ENCODE measurements at places on chromosomes 5 and 9.

DNA sequence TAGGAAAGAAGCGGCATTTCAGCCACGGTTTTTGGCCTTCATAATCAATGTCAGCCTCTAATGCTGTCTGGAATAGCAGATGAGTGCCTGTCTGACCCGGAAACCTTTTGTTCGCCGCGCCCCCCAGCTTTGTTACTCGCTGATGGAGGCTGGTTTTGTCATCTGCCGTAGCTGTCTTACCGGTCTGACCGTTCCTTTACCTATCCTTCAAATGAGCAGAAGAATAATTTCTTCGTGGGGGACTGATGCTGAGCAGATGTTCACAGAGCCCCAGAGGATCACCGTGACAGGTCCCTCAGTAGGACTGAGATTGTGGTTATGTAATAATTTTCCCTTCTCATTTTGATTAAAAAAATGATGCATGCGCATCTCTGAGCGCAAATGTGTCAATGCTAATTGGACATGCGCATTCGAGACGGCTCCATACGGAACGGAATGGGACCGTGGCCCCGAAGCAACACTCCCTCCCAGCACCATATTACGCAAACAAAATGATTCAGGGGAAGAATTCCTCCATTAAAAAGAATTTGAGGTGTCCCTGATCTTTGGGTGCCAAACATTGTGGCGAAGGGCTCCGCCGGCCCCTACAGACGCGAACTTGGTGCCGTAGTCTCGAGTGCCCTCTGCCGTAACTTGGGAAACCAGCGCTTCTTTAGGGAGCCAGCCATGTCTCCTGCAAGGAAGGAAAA lies 27.6 kb downstream of the TLX3 start:
- DNase-seq, result peak; percentile 19

DNA sequence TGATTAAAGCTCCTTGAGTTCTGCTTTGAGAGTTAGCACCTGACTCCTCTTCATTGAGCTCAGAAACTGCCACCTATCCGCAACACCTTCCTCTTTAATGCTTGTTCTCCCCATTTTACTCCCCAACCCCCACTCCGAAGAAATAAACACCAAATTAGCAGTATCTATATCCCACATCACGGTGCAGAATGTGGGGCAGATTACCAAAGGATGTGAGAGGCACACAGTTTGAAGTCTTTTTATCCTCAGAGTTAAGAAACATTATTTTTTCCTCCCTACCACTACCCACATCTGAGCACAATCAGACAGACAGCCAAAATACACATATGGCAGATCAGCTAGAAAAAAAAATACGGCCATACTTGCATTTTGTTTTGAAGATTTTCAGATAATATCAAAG lies 26.1 kb upstream of the IL7R start:
- DNase-seq, result no peak

DNA sequence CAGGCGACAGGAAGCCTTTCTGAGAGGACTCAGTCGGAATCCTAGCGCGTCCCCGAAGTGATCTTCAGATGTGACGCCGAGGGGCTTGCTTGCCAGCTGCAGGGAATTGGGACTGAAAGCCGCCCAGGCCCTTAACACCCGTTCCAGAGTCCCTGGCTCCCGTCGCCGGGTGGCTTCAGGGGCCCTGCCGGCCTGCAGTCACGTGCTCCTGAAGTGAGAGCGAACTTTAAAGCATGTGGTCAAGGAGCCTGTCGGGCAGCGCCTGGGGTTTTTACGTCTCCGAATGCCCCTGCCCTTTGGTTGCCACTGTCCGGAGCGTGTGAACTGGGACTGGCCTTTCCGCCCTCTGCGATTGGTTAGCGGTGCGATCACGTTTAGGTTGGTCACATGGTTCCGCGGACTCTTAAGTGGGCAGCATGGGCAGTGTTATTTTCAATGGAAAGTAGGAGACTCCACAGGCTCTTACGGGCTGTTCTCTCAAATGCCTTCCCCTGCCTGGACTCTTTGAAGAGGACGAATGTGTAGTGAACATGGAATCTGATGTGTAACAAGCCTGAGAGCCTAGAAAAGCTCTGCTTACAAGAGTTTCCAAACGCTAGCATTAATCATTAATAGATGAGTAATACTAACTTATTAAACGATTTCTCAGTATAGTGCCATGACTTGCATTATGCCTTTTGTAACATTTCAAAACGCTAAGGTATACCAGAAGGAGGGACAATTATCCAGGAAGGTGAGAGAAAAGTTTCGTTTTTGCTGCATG lies 1.9 kb downstream of the VLDLR start:
- DNase-seq, result peak; percentile 55

DNA sequence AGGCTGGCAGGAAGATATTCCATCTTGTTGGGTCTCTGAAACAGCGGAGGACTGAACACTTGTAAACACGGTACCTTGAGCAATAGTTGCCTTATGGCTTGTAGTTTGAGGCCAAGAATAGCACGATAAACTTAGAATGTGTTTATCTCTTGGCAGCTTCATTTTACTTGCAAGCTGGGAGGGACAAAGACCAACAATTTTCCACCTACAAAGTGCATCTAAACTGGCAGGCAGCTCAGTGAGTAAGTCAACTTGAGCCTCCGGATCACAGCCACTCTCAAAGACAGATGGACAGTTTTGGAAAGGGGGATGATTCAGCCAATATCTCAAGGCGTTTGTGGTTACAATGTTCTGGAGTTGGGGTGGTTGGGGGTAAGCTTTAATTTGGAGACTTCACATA lies 652.6 kb downstream of the CETN3 start:
- no peak for DNase-seq

DNA sequence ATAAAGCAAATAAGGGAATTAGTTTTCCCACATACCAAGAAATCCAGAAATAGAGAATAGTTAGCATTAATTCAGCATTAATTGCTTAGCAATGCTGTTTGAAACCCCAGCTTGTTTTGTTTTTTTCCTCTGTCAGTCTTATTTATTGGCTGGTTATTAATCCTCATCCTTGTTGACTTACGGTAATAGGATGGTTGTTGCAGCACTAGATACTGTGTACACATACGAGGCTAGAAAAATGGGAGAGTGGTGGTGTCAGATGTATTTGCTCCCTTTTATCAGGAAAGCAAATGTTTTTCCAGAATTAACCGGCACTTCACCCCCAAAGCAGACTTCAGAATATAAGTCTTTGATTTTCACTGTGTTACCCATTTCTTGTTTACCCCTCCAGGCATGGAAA lies 60.4 kb downstream of the ERBIN start:
- DNase-seq, result no peak

DNA sequence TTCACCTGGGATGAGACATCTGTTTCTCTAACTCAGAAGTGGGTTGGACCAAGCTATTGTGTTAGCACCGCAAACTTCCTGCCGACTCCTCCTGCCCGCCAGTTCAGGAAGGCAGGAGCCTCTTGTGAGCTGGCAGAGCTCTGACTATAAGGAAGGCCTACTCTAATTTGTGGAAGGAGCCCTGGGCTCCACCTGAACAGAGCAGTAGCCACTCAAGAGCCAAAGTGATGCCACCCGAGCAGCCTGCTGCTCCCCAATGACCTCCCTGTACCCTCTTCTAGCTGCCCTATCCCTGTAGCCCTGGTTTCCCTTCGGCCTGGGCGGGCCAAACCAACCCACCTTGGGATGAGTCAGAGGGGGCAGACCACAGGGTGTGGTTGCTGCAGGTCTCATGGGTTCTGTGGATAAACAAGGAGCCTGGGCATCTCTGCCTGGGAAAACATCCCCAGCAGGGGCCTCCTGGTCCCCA lies 81.6 kb downstream of the PSD2 start:
- DNase-seq, result no peak

DNA sequence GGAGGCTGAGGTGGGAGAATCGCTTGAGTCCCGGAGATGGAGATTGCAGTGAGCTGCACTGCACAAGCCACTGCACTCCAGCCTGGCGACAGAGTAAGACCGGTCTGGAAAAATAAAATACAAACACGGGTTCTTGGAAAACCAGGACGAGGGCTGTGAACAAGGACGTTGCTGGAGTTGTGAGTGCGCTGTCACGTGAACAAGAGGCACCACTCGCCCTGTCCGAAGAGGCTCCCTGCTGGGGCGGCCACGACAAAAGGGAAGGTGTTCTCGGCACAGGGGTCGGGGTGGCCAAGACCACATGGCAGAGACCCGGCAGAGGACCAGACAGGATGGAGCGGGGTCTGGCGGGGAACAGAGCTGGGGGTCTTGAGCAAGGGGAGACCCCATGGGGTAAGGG lies 30.6 kb upstream of the UBAC1 start:
- DNase-seq, result no peak

DNA sequence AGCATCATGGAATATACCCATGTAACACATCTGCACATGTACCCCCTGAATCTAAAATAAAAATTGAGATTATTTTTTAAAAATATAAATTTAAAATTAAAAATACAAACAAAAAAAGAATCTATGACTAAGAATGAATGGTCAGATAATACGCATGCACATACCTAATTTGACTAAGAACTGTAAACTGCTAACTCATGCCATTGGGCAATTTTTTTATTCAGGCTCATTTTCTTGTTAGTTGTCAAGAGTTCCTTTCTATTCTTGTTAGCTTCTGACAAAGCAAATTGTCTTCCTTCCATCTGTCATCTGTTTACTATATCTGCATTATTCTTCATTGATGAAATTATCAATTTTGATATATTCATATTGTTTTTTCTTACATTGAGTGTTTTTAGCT lies 69.5 kb upstream of the HAND1 start:
- DNase-seq, result no peak

GRCh38 chr5:150469718-150470469 lies 20.4 kb upstream of the RPS14 start:
- no peak for DNase-seq

DNA sequence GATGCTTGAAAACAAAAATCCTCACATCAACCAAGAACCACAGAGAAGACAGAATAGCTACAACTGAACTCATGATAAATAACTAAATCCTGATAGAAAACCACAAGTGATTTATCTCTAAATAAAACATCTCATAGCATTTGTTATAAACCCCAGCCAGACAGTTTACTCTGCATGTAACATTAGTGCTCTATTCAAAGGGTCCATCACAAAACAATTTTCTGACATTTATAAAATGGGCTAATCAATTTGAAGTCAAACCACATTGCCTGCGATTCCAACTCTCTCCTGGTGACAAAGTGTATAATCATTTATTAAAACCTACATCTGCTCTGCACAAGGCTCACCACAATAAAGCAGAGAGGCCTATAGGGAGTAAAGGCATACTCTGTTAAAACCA lies 49.8 kb downstream of the UIMC1 start:
- no peak for DNase-seq

- DNase-seq, result no peak
Measured at GRCh38 chr5:132003170-132003744, 8.2 kb downstream of the ACSL6 start.

GRCh38 chr9:121619545-121620324 lies 31.7 kb upstream of the DAB2IP start:
- DNase-seq, result no peak

- DNase-seq, result no peak
Measured at GRCh38 chr5:77719666-77720363, 56.3 kb downstream of the TBCA start.
